Ecto neural progenitor cell (in vitro differentiated cells): ENCODE measurements at places on chromosomes 3 and 15.

DNA sequence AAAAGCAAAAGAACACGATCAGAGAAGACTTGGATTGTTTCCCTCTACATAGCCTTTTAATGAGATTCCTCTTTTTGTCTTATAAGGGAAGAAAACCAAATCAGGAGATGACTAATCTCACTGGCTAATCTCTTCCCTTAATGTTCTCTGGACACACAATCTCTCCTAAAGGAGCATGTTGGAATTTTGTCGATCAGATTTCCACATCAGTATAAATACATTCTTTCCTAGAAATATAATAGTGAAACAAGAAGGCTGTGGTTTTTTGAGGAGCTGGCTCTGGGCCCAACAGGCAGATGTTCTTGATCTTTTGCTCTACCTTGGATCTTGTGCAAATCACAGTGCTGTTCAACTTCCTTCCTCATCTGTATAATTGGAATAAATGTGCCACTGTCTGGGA, 94.0 kb downstream of the GTPBP8 start:
- no peak for DNase-seq

DNA sequence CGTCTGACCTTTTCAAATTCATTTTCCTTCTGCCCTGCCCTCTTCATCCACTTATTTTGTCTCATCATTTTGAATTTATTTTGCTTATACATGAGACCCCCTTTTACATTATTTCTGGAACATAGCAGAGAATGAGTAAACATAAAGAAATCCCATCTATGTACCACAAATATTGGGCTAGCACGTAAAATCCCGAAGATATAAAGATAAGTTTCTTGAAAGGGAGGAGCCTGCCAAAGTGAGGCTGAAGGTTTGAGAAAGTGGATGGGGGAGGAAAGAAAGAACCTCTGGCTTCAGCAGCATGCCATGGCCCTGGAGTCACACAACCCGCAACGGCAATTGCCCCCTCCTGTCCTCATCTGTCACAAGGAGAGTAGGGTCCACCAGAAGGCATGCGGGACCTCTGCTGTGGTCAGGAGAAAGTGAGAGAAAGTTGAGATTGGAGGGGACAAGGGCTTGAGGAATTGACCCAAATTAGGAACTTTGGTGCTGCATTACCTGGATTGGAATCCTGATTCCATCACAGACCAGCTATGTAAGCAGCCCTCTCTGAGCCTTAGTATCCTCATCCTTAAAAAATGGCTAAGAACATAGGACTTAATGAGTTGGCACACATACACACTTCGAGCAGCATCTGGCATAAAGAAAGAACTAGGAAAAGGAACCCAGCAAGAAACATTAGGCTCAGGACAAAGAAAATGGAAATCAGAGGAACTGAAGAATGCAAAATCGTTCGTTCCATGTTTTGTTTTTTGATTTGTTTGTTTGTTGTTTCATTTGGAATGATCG, 53.7 kb upstream of the GYG1 start:
- no peak for DNase-seq

DNA sequence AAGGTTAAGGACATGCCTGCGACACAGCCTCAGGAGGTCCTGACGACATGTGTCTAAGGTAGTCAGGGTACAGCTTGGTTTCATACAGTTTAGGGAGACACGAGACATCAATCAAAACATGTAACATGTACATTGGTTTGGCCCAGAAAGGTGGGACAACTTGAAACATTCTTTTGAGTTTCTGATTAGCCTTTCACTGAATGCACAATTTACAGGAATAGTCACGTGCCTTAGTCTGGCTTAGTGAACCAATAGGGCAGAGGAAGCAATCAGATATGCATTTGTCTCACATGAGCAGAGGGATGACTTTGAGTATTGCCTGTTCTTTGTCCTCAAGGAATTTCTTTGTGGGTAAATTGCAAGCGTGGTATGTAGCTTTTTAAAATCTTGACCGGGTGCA, 24.5 kb upstream of the HDAC11 start:
- no peak for DNase-seq

DNA sequence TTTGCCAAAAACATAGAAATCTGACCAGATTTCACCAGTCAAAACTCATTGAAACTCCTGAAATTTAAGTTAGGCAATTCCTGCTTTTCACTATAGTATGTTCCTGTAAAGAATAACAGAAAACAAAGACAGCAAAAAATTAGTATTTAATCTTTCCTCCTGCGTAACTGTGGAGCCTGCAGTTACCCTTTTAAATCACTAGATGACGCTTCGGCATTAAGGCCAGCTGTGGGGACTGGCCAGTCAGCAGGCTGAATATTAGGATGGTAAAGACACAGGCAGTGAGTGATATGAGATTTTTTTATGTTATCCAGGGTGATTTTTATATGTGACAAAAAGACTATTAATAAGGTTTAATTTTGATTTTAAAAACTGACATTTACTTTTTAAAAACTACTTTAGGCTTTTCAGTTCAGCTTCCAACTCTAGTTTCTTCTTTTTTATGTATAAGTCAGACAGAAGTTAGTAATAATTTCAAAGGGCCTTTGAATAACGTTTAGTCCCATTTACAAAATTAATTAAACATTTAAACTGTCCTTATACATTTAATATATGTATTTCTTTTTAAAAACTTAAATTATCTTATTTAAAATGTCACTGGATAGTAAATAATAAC, 165.1 kb downstream of the PPM1L start:
- no peak for DNase-seq

GRCh38 chr15:52485290-52485689, 43.4 kb downstream of the MYO5A start:
- no peak for DNase-seq

- no peak for DNase-seq
Observed at GRCh38 chr3:187361835-187362234, 6.3 kb upstream of the RTP4 start.

GRCh38 chr3:29922992-29923746, 642.3 kb downstream of the RBMS3 start:
- no peak for DNase-seq

- no peak for DNase-seq
Observed at GRCh38 chr3:76991165-76991564, 48.7 kb upstream of the ROBO2 start.

- DNase-seq = no peak
Observed at GRCh38 chr3:173650596-173650995, 253.1 kb downstream of the NLGN1 start.

DNA sequence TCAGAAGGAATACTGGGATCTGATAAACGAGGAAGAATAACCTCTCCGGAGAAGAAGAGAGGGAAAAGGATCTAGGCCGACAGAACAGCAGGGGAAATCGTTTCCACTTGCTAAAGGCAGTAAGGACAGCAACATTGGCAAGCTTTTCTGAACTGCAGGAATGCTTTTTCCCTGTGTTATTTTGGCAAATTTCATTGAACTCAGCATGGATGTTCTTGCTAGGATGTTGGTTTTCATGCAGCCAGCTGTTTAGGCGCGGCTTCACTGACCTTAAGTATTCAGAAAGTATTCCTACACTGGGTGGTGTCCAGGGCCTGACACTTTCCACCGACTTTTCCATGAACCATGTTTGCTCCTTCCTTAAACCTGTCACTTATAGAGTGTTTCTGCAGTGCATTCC, 489.7 kb downstream of the CNTN3 start:
- no peak for DNase-seq

- no peak for DNase-seq
Observed at GRCh38 chr3:9810846-9811245, 784 bp downstream of the TTLL3 start.

DNA sequence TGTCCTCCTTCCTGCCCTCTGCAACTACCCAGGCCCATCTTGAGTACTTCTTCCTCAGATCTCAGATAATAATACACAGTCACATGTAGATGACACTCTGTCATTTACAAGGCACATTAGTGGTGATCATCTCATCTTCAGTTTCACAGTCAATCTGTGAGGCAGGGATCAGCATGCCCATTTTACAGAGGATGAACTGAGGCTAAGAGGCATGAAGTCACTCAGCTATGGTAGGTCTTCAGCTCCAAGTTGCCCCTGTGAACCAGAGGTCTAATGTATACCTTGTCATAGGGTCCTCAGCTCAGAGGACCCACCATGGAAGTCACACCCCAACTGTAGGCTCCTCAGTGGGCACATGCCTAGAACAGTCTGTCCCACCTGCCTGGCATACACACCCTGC, 4.2 kb upstream of the CILP start:
- DNase-seq = no peak

DNA sequence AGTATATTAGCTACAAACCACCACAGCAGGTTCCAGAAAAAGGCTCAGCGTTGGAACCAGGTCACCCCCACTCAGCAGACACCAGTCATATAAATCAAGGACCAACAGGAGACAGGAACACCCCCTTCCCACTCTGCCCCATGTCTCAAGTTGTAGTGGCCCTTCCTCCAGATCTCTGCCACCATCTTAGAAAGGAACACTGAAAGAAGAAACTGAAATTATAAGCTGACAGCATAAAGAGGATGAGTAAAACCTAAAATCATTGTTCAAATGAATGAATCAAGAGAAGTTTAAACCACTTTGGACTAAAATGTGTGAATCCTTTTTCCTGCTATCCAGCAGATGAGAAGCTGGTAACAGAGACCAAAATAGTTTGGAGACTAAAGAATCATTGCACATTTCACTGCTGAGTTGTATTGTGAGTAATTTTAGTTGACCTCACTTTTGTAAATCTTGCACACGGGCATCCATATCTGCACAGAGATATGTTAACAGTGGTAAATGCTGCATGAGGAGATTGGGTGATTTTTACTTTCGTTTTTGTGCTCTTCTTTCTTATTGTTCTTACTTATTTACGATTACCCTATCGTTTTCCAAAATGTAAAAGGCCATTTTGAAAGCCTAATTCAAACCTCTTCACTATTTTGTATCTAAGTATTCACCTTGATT, 19.8 kb downstream of the CCR3 start:
- no peak for DNase-seq

DNA sequence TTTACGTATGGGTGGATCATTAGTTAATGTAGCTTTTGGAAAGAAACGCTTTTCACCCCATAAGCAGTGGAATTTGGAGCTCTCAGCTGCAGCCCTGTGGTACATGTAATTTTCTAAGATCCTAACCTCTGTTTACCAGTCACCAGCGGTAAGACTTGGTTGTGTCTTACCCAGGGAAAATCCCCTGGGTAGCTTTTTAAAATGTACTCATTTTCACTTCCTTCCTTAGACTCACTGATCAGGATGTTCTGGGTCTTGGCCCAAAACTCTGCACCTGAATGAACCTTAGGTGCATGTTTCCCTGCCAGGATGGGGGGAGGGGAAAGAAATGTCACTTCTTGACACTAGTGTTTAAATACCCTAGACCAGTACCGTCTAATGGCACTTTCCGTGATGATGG, 605.2 kb downstream of the MAGI1 start:
- no peak for DNase-seq

- DNase-seq = no peak
Observed at GRCh38 chr3:126431103-126431534, 36.4 kb downstream of the CFAP100 start.

GRCh38 chr15:53739651-53740050, 19.8 kb downstream of the WDR72 start:
- no peak for DNase-seq

GRCh38 chr15:70032509-70032908, 65.2 kb downstream of the TLE3 start:
- DNase-seq = no peak

DNA sequence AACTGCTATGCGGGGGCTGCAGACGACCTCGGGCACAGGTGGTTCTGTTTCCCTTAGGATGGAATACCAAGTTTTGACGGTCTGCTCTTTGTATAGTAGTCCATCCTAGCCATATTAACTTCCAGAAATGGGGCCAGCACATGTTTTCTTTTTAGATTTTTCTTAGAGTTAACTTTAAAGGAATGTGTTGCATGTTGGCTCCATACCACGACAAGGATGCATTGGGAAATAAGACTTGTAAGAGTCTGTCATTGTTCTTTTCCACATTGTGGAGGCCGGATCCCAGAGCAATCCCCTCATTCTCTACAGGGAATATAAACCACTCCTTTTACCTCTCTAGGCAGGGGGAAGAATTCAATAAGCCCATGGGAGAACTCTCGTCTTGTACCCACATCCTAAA, 87.1 kb upstream of the PLSCR4 start:
- DNase-seq = no peak

DNA sequence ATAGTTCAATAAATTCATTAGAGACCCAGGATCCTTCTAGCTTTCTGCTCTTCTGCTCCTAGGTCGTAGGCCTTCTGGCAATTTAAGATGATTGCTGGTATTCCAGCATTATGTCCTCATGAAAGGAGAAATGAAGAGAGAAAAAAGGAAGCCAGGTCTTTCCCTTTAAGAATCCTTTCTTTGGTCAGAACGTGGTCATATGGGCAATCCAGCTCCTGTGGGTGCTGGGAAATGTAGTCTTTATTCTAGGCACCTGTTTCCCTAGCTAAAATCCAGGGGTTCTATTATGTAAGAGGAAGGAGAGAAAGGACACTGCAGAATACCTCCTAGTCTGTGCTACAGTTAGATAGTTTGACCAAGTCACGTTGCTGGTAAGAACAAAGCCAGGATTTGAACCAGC, 35.5 kb upstream of the NR1I2 start:
- DNase-seq = no peak

DNA sequence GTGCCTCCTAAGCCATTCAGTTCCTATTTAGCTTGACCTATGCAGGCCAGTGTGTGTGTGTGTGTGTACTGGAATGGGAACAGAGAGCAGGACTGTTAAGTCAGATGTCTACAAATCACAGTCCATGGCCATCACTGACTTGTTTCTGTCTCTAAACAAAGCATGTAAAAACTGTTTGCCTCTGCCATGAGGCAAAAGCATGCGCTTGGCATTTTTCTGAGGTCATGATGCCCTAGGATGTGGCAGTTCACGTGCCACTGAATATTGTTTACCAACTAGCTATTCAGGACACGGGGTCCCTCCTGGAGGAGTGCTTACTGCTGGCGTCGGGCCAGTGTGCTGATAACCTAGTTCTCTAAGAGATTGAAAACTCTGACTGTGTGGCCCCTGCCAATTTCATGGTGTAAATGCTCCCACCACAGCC, 8.2 kb upstream of the ATP13A3 start:
- DNase-seq = no peak

DNA sequence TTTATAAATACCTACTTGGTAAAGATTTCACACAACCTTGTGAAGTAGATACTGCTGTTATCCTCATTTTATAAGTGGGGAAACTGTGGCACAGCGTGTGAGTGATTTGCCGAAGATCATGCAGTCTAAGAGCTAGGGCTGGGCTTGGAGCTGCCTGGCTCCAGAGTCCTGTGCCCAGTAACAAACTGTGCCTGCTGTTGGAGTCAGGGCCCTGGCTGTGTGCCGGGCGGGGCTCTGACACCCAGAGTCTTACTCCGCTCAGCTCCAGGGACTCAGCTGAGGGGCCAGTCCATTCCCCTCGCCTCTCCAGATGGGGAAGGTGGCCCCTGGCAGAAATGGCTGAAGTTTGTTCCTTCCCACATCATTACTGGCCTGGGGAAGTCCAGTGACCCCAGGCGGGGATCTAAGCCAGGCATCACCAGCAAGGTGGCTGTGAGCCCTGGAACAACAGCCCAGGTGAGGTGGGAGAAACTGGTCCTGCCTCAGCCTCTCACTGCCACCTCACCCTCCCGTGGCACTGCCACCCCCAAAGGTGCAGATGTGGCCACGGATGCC, 17.3 kb upstream of the PLXNA1 start:
- no peak for DNase-seq
